ENCODE measurements at places on chromosomes 4 and X.

- no peak for DNase-seq
Observed at GRCh38 chr4:93501244-93501643, 327.3 kb upstream of the ATOH1 start.

- DNase-seq: no peak
Observed at GRCh38 chrX:13345438-13345837, 25.6 kb upstream of the ATXN3L start.

GRCh38 chr4:101701551-101701950 is 89.0 kb upstream of the BANK1 start:
- DNase-seq: no peak

- DNase-seq: no peak
Observed at GRCh38 chr4:6781561-6781960, 966 bp upstream of the KIAA0232 start.

GRCh38 chr4:123378794-123379193 is 17.8 kb upstream of the SPRY1 start:
- no peak for DNase-seq

DNA sequence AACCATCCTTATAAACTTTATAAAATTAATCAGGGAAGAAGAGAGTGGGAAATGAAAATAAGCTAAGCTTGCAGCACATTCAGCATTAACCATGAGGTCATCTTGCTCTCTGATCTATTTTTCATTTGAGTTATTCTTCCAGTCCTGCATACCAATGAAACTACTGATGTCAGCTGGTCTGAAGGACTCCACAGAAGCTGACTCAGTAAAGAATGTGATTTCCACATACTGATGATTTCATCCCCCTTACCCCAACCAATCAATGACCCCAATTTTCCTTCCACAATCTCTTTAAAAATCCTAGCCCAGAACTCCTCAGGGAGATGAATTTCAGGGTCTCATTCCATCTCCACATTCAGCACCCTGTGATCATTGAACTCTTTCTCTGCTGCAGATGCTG is 18.8 kb upstream of the DSPP start:
- no peak for DNase-seq

DNA sequence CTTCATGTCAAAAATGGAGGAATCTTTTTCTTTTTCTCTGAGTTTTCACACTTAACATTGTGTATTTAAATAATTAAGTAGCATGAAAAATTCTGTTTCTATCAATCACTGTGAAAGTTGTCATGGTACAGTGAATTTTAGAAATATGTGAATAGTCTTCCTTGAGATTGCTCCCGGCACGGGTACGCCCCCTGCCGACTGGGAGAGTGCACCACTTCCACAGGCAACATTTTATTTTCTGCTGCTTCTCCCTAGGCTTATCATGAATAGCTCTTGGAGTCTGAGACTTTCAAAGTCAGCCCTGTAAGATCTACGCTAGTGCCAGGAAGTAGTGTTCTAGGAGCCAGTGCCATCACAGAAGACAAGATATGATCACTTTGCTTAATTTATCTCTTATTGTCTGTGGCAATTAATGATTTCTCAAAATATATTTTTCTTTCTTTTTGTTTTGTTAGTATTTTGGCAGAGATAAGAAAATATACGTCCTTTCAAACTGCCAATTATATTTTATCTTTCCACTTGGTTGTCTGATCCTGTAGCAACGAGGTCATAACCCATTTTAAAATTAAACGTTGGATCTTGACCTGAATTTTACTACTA is 763.8 kb upstream of the AADAT start:
- no peak for DNase-seq

- no peak for DNase-seq
Observed at GRCh38 chr4:168877511-168878491, 132.3 kb downstream of the CBR4 start.

GRCh38 chr4:4270529-4270928 is 19.4 kb downstream of the LYAR start:
- no peak for DNase-seq

- DNase-seq: no peak
Observed at GRCh38 chr4:109043286-109043685, 259.2 kb downstream of the COL25A1 start.

- no peak for DNase-seq
Observed at GRCh38 chr4:52511825-52512224, 147.3 kb downstream of the USP46 start.

- DNase-seq: no peak
Observed at GRCh38 chr4:172515266-172515879, 653.2 kb upstream of the GALNT7 start.

GRCh38 chrX:323721-324628 is 5.4 kb upstream of the GTPBP6 start:
- DNase-seq: no peak

GRCh38 chrX:20427173-20427770 is 160.6 kb upstream of the RPS6KA3 start:
- no peak for DNase-seq

GRCh38 chr4:144223661-144224060 is 83.1 kb upstream of the GYPA start:
- DNase-seq: no peak

GRCh38 chr4:53026233-53026632 is 164.1 kb downstream of the RASL11B start:
- no peak for DNase-seq

DNA sequence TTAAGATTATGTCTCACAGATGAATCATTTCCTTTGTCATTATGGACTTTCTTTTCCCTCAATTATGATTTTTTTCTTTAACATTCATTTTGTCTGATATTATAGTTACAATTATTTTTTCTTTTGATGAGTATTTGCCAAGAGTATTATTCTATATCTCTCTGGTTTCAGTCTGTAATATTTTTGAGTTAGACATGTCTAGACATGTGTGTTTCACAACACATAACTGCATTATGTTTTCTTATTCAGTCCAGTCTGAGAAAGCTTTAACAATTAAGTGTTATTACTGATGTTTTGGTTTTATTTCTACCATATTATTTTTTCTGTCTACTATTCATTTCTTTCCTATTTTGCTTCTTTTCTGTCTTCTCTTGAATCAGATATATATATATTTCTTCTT is 108.3 kb upstream of the MID1IP1 start:
- no peak for DNase-seq

DNA sequence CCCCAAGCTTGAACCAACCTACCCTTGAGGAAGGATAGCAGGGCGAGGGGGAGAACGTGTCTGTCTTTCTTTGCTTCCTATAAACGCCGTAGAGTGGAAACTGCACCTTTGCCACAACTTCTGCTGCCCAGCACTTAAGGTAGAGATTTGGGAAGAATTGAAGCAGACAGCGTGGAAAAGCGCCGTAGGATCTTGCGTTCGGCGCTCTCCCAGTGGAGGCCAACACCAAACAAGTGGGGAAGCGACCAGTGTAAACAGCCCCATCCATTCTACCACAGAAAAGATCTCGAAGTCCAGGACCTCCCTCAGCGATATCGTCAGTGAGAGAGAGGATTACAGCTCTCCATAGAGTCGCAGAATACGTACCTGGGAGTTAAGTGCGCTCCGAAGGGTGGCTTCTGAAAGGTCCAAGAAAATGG is 3.9 kb upstream of the NKX6-1 start:
- no peak for DNase-seq

- DNase-seq: no peak
Observed at GRCh38 chr4:156584100-156584499, 387.5 kb downstream of the PDGFC start.

DNA sequence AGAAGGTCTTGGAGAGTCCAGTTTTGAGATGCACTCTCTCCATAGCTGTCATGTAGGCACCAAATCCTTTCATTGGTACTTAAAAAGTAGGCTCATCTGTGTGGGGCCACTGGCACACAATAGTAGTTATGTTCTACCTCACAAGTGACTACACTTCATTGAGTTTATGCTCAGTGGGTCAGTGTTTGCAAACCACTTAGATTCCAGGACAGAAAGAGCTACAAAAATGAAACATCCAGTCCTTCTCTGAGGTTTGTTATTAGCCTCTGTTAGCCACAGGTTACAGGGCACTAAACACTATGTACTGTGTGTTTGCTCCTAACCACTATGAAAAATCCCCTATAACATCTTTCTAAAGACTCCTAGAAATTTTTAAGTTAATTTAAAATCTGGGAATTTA is 13.8 kb downstream of the RAB28 start:
- DNase-seq: no peak

DNA sequence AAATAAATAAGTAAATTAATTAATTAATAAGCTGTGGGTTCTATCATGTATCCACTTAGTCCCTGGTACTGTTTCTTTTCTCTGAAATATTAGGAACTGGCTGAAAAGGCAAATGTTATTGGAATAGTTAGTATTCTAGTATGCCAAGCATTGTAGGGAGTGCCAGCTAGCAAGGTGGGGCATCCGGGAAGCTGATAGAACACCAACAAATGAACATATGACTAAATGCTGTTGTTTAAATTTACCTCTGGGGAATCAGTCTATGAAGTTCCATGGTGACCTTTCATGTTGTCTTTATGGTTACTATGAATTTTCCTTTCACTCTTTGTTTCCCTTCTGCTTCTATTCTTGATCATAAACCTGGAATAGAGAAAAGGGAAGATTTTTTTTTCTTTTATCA is 32.7 kb downstream of the NUDT6 start:
- no peak for DNase-seq

- DNase-seq: no peak
Observed at GRCh38 chr4:112381996-112382692, 85.0 kb downstream of the ALPK1 start.

DNA sequence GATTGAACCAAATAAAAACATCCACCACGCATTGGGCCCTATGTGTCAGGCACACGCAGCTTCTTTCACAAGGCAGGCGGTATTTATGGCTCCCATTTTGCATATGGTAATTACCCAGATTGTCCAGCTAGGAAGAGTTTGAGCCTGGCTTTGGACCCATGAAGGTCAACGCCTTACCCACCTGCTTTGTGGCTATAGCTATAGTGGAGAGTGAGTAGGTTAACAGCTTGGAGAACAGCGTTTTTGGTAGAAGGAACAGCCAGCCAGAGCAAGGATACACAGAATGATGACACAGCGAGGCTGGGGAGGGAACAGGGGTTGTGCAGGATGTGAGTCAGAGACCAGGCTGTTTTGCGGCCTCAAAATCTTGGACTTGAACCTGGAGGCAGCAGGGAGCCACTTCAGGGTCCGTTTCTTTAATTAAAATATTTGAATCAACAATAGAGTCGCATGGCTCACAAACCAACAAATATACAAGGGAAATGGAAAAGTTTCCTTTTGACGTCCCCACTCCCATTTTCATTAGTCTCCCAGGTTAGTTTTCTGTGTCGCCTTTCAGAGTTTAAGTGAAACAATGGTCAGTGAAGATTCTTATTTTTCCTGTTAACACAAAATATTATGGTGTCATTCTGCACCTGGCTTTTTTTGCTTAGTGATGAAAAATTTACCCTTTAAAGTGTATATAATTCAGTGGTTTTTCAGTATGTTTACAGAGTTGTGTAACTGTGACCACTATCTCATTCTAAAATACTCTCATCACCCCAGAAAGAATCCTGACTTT is 118.2 kb upstream of the STX18 start:
- DNase-seq: no peak

GRCh38 chrX:119692191-119693039 is 553 bp downstream of the SEPTIN6 start:
- no peak for DNase-seq

- DNase-seq: no peak
Observed at GRCh38 chrX:131843987-131844386, 179.1 kb upstream of the STK26 start.

GRCh38 chrX:56803850-56804681 is 75.0 kb downstream of the NBDY start:
- peak; percentile 46 for DNase-seq

- no peak for DNase-seq
Observed at GRCh38 chr4:126850286-126850685, 782.5 kb upstream of the INTU start.

DNA sequence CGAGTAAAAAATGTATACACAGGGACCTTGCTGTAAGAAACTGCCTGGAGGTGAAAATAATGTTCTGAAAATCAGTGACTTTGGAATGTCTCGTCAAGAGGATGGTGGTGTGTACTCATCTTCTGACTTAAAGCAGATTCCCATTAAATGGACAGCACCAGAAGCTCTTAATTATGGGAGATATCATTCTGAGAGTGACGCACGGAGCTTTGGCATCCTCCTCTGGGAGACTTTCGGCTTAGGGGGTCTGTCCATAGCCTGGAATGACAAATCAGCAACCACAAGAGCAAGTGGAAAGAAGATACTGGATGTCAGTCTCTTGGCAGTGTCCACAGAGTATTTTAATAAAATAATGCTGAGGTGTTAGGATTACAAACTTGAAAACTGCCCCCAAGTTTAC is 129.4 kb downstream of the THOC2 start:
- DNase-seq: no peak

DNA sequence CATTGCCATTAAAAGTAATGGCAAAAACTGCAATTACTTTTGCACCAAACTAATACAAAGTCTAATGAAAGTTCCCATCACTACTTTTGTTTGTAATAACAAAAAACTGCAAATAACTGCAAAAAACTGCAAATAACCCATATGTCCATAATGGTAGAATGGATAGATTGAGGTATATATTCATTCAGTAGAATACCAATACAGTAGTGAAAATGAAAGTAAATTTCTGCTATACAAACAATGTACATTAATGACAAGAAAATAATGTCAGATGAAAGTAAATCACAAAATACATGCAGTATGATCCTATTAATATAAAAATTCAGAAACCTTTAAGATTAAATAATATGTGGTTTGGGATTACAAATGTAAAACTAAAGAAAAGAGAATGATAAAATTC is 41.3 kb upstream of the CEP135 start:
- no peak for DNase-seq

DNA sequence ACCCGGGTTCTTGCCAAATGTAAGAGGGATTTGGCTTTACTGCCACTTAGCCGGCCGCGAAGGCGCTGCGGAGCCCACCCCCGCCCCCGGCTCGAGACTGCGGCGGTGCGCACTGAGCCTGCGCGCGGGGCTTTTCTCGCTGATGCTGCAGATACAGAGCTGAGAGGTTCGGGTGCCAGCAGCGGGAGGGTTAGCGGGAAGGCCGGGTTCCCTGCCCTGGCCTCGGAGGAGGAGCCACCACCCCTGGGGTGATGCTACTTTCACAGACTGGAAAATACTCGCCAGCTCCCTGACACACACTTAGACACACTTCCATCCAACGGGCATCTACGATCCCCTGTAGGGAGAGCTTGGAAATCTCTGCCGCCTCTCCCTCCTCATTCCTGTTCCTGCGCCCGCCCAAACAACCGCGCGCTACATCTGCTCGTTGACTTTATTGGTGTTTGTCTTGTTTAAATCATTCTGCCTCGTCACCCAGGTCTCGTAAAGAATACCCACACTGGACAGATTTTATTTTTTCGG is 2.1 kb upstream of the PCDH7 start:
- DNase-seq: no peak

DNA sequence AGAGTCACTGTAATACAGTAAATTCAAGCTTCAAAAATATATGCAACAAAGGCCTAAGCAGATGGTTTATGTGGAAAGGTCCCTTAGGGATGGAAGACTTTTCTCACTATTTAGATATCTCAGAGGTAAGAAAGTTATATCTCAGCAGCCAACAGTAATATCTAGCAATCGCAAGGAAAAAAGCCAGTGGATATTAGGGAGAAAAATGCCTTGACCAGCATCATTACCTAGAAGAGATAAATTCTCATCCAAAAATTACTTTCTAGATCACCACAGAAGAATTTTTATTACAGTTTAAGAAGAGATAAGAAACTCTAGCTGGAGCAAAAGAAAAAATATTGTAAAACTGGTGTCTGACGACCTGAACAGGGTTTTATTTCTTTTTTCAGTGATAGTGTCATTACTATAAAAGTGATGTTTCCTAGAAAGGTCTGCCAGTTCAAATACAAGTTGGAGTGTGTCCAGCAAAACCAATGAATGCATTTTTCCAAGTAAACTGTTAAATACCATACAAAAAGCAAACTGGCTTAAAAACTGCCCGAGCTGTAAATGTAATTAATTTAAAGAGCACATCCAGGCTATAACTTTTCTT is 100.0 kb downstream of the ATP11C start:
- no peak for DNase-seq

Measured in cerebellar nuclear complex (tissue), 1 donor.